ENCODE measurements at places on chromosomes 3 and 15.

GRCh38 chr3:130470126-130470525, 46.9 kb upstream of the COL6A6 start:
- DNase-seq = no peak

- no peak for DNase-seq
These were observed 12.4 kb downstream of the CACNA2D2 start for GRCh38 chr3:50491023-50491422.

- no peak for DNase-seq
These were observed 16.6 kb upstream of the LRRK1 start for GRCh38 chr15:100902436-100903167.

DNA sequence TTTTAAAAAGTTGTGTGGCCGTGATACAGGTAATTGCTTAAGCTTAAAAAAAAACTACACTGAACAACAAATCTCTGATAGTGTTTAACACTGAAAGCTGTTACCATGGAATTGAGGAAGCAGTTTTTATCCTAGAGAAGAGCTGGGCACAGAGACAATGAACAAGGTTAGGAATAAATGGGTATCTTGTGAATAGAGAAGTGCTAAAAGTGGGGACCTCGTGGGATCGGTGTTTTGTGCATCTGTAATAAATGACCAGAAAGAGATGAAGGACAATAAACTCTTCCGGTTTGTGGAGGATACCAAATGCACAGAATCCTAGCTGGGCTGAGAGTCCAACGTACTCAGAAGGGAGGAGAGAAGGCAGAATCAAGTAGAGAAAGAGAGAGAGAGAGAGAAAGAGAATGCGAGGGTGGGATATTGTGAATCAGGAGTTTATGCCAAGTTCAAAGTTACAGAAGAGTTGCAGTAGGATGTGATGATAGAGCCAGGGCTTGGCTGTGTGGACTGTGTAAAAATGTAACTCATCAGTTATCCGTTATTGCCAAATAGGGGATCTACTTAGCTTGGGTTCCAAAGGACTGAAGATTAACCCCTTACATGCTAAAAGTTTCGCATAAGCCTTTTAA, 148.9 kb downstream of the IL20RB start:
- no peak for DNase-seq

- DNase-seq = no peak
These were observed 26.8 kb downstream of the NFKBIZ start for GRCh38 chr3:101876142-101876541.

DNA sequence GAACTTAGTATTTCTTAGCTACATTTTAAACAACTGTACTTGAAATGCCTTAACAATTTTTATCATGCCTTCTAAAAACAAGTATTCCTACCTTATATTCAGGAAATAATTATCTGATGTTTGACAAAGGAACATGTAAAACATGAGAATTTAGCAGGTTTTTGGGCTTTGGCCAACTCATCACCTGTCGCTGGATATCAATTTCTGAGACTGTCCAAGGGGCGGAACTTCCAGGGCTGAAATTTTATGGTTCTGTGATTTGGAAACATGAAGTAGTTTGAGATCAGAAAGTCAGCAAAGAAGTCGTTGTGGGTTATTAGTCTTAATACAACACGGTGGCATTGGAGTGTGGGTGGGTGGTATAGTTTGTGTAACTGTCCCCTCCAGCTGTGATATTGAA, 282.2 kb upstream of the LRRN1 start:
- DNase-seq = no peak

DNA sequence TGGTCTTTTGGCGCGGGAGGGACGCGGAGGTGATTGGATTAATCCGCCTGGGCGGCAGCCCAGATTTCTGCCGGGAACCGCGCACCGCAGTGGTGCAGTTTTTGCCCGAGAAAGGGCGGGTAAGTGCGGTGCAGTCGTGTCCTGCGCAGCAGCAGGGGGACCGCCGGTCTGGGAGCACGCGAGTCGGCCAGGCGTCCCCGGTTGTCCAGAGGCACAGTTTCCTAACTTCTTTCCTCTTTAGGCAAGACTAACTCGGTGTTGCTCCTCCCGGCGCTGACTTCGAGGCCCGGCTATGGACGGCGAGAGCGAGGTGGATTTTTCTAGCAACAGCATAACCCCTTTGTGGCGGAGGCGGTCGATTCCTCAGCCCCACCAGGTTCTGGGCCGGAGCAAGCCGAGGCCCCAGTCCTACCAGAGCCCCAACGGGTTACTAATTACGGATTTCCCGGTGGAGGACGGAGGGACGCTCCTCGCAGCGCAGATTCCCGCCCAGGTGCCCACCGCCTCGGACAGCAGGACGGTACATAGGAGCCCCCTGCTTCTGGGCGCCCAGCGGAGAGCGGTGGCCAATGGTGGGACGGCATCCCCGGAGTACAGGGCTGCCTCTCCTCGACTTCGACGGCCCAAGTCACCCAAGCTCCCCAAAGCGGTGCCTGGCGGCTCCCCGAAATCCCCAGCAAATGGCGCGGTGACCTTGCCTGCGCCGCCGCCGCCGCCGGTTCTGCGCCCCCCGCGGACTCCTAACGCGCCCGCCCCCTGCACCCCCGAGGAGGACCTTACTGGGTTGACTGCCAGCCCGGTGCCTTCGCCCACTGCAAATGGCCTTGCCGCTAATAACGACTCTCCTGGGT, 736 bp downstream of the ARHGEF26 start:
- DNase-seq = no peak

DNA sequence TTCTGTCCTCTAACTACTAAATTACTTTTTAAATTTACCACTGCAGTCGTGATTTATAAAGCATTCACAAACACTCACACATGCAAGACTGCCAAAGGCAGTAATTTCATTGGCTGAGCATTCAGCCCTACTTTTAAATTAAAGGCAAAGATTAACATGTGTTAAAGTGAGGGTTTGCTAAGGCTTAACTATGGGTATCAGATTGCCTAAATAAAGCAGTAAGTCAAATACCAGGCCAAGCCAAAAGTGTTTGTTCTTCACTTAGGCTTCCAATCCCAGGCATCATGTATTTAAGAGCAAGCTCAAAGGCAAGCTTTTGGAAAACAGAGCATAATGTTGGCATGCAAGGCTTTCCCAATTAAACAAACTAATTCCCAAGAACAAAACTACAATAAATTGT, 187.3 kb downstream of the SUCNR1 start:
- no peak for DNase-seq

Measured in activated CD8-positive, alpha-beta memory T cell treated with anti-CD3 and anti-CD28 coated beads for 48 hours (primary cell).